NCI-H1417 treated with DMSO at 0.1 percent for 48 hours (cell line): ENCODE measurements at places on chromosomes 5 and 9.

DNA sequence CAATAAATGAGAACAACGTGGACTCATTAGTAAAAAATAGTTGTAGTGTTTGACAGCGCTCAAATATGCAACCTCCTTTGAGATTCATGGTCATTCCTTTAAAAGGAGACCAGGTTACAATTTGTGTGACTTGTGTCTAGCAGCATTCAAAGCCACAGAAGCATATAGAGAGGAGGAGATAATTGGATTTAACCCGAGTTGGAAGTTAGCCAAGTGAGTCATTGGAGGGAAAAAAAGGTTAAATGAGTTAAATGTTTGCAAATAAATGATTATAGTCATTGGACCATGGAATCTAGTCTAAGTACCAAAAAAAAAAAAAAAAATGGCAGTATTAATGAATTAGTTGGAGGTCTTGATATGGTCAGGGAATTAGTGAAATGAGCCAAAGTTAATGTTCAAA, 90.9 kb downstream of the ITGA1 start:
- no peak for DNase-seq

- no peak for DNase-seq
These were observed 98.2 kb downstream of the CEMIP2 start for GRCh38 chr9:71670121-71670520.

- no peak for DNase-seq
These were observed 120.8 kb upstream of the SLC27A6 start for GRCh38 chr5:128844354-128844923.

- DNase-seq, result no peak
These were observed 664.9 kb upstream of the WWC1 start for GRCh38 chr5:167626341-167627123.

DNA sequence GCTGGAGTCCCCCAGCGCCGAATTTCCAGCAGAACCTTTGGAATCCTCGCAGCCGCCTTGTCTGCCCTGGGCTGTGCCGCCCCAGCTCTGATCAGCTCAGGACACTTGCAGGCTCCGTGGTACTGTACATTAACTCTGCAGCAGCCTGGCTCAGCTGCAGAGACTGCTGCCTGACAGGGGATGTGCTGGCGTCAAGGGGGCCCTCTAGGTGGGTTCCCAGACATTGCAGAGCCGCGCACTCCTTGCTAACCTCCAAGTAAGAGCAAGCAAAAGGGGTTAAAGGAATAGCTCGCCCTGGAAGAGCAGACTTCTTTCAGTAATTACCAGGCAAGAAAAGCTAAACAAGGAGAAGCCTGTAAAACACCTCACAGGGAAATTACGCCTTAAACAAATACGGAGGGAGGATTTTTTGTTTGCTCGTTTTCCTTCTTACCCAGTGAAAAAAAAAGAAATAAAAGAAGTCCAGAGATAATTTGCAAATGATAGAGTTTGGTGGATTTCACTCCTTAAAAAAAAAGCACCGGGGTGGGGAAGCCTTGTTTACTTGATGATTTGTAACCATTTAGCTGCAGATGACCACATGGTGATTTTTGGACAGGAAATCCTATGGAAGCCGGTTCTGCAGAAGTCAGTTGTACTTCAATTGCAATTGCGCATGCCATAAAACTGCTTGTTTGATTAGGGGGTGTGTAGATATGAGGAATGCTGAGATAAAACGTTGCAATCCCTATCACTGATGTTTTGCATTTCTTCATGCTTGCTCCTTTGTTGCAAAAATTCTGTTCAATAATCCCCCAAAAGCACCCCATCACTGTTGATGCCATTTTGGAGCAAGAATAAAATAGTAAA, 305.8 kb downstream of the PDE4D start:
- peak; percentile 41 for DNase-seq

GRCh38 chr5:141821430-141821925, 56.7 kb downstream of the PCDH1 start:
- DNase-seq, result no peak

DNA sequence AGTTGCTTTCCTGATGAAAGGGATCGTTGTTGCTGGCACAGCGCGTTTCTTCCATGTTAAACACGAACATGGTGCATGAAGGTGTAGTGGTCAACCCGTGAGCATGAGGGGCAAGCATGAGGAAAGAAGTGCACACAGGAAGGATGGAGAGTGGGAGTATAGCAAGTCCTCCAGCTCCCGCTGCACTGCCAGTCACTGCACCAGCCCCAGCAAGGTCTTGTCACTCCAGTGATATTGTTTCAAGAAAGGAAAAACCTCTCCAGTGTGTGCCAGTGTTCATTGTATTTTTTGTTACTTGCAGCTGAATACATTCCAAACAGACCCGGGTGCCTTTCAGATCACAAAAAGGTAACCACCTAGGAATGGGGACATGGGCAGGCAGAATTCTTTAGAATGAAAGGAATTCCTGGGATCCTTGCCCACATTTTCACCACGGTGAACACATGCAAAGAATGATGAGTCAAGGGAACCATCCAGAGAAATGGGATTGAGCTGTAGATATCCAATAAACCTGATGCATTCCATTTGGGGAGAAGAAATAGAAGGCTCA, 186.3 kb downstream of the AOPEP start:
- no peak for DNase-seq

GRCh38 chr5:25094219-25094618, 449.4 kb upstream of the CDH10 start:
- no peak for DNase-seq

GRCh38 chr9:106869458-106869857, 6.5 kb downstream of the ZNF462 start:
- DNase-seq, result no peak

DNA sequence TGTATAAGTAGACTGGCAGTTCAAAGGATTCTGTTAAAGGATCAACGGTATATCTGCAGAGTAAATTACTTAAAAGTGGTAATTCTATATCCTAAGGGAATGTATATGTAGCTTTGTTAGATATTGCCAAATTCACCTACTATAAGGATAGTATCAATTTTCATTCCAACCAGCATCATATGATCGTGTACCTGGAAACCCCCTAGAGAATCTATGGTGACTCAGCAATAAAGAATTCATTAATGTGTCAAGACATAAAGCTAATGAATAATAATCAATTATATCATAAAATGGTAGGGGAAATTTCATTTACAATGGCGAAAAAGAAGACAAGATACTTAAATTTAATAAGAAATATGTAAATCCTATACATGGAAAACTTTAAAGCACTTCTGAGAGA, 234.1 kb upstream of the ACTBL2 start:
- DNase-seq, result no peak

DNA sequence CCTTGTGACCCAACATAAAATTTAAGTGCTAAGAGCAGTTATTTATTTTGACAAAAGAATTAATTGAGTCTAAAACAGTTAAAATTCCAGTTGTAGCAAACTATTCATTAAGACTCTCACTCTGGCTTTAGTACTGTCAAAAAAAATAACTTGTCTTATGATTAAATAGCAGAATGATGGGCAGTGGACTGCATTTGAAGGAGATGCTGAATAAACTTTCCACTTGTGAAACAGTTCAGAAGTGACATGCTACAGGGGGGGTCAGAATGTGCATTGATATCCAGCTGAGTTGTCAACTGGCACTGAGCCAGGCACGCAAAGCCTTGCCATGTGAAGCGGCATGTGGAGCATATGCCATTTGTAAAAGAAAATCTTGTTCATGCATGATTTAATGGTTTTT, 76.0 kb downstream of the FCHO2 start:
- peak; percentile 24 for DNase-seq

DNA sequence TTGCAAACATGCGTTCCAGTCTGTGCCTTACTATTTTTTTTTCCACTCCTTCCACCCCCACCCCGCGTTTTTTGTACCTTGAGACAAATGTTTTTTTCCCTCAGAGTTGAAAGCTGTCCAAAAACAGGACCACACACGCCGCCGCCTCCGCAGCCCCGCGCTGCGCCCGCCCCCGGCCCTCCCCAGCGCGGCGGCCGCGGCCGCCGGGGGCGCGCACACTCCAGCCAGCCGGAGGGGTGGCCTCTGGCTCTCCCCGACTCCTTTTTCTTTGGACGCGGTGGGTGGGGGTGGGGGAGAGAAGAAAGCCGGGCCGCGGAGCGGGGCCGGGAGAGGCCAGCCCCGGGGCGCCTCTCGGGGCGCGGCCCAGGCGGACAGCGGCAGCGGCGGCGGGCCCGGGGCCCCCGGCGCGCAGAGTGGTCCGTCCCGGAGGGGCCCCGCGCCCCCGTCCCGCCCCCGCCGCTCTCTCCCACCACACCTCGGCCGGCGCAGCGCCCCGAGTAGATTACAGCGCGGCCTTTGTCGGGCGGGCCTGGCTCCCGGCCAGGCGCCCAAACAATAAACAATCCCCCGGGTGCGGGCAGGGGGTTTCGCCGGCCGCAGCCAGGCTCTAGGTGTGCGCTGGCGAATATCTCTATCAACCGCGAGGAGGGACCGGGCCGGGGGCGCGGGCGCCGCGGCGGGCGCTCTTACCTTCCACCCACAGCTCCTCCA, 10.9 kb downstream of the PTCH1 start:
- no peak for DNase-seq
